ENCODE measurements at places on chromosomes 16 and 17.

DNA sequence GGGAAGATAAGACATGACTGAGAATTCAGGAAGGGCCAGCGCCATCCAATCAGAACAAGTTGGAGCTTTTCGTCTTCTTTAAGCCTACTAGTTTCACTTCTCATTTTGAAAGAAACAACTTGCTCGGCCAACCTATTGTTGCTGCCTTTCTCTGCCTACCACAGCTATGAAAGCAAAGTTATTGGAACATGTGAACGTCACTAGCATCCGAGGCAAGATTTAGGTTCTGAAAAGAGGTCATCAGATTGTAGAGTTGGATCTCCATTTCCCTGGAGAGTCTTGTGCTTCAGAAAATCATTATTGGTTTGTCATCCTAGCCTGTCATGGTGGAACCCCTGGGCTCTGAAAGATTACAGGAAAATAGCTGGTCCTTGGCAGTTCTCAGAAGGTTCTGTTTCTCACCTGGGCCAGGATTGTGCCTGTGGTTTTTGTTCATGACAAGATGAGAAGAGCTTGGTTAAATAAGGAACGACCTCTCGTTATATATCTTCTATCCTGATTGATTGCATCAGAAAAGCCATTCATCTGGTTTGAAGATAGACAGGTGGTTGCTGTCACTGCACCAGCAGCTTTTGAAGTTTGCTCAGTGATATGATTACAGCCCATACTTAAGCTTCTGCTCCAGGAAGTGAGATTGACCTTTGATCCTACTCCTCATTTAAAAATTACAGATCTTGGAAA lies 25.3 kb downstream of the CDH13 start:
- H3K27ac ChIP-seq, result no peak overlapping the region
- no peaks in the 10 kb centered on the region for H3K4me1 ChIP-seq
- H3K27me3 ChIP-seq, result no peaks in the 10 kb centered on the region
- no peak for DNase-seq

GRCh38 chr17:70053241-70054234 lies 21.5 kb upstream of the KCNJ16 start:
- DNase-seq, result no peak
- no peaks in the 10 kb centered on the region for H3K27me3 ChIP-seq
- H3K4me1 ChIP-seq, result no peaks in the 10 kb centered on the region
- no peaks in the 10 kb centered on the region for H3K36me3 ChIP-seq

GRCh38 chr16:12679660-12680272 lies 123.9 kb downstream of the CPPED1 start:
- no peaks in the 10 kb centered on the region for H3K4me1 ChIP-seq
- no peaks in the 10 kb centered on the region for H3K27me3 ChIP-seq
- no peaks in the 10 kb centered on the region for H3K36me3 ChIP-seq
- H3K4me3 ChIP-seq, result no peak overlapping the region
- no peak for DNase-seq

DNA sequence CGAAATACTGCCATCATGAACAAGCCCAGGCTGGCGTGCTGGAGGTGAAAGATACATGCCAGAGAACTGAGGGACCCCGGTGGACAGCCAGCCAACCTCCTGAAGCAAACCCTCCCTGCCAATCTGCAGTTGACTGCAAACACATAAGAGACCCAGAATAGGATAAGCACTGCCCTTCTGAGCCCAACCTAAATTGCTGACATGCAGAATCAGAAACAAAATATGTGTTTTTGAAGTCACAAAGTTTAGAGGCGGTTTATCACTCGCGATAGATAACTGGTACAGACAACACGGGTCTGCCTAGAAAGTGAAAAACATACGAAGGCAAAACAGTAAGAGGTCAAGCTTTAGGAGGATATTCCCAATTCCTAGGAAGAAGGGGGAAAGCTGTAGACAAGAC lies 14.6 kb downstream of the TOX3 start:
- H3K36me3 ChIP-seq, result no peaks in the 10 kb centered on the region
- no peaks in the 10 kb centered on the region for H3K4me1 ChIP-seq
- peak overlapping the region; percentile 15 for H3K27ac ChIP-seq

- no peak overlapping the region for H3K4me3 ChIP-seq
- H3K36me3 ChIP-seq, result no peaks in the 10 kb centered on the region
- no peaks in the 10 kb centered on the region for H3K4me1 ChIP-seq
- no peak for DNase-seq
- no peaks in the 10 kb centered on the region for H3K27me3 ChIP-seq
Observed at GRCh38 chr17:66073384-66073783, 118.5 kb downstream of the CEP112 start.

DNA sequence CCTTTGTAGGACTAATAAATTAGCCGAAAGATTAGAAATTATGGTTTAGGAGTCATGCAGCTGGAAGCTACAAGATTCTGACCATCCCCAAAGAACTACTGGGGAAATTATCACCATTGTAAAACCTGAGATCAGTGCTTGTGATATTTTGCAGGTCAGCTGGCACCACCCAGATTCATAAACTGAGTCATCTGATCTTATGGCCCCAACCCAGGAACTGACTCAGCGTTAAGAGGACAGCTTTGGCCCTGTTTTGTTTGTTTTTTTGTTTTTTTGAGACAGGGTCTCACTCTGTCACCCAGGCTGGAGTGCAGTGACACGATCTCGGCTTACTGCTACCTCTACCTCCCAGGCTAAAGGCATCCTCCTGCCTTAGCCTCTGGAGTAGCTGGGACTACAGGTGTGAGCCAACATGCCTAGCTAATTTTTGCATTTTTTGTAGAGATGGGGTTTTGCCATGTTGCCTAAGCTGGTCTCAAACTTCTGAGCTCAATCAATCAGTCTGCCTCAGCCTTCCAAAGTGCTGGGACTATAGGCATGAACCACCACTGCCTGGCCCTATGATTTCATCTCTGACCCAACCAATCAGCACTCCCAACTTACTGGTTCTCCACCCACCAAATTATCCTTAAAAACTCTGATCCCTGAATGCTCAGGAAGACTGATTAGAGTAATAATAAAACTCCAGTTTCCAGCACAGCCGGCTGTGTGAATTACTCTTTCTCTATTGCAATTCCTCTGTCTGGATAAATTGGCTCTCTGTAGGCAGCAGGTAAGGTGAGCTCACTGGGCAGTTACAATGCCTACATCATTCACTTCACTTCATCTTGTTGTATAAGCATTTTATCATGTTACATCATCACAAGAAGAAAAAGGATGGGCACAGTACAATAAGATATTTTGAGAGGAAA lies 79.4 kb upstream of the KSR1 start:
- H3K36me3 ChIP-seq, result no peaks in the 10 kb centered on the region
- no peaks in the 10 kb centered on the region for H3K4me1 ChIP-seq
- DNase-seq, result no peak
- H3K4me3 ChIP-seq, result no peak overlapping the region
- H3K27me3 ChIP-seq, result no peaks in the 10 kb centered on the region

DNA sequence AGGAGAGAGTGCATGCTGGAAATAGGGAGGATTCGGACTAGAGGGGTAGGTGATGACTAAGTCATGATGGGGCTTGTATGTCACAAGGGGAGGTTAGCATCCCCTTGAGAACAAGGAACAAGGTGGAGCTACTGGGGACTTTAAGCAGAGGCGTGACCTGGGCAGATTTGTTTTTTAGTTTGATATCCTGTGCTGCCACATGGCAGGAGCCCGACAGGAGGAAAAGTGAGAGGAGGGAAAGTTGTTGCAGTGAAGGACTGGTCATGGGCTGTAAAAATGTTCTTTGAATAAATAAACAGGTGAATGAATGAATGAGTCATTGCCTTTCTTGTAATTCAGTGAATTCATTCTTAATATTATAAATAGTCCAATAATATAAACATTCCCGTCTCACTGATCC lies 365.1 kb upstream of the CDH5 start:
- no peak for DNase-seq
- no peak overlapping the region for H3K4me3 ChIP-seq
- H3K36me3 ChIP-seq, result no peaks in the 10 kb centered on the region
- no peaks in the 10 kb centered on the region for H3K27me3 ChIP-seq

DNA sequence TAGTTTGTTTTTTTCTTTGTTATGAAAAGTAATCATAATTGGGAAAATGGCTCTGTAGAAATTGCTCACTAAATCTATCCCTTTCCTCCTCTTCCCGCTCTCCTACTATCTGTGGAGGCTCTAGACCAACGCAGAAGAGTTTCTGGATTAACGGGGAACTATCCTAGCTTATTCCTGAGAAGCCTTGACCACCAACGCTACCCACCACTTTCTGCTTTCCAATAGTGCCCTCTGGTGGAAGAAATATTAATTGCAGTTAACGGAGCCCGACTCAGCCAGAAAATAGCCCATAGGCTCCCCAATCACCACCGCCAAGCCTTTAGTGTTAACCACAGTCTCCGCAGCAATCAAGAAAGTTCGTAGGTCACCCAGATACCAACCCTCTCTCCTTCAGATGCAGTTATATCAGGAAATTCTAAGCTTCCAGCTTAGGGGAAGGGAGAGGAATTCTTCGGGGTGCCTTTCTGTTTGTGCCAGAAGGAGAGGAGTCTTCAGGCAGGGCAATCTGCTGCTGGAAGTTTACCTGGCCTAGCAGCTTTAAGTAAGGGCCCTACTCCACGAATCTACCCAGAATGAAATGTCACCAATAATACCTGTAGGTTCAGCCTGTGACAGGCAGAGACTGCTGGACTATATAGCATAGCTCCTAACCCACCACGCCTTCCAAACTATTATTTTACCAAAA lies 23.0 kb upstream of the NSRP1 start:
- H3K4me1 ChIP-seq, result no peaks in the 10 kb centered on the region
- peak; percentile 83 for DNase-seq
- H3K27me3 ChIP-seq, result no peaks in the 10 kb centered on the region
- H3K36me3 ChIP-seq, result no peaks in the 10 kb centered on the region
- H3K4me3 ChIP-seq, result no peak overlapping the region
- no peak overlapping the region for H3K27ac ChIP-seq

GRCh38 chr17:53950858-53951250 lies 128.1 kb downstream of the KIF2B start:
- DNase-seq, result no peak
- no peaks in the 10 kb centered on the region for H3K4me1 ChIP-seq
- no peak overlapping the region for H3K4me3 ChIP-seq
- H3K36me3 ChIP-seq, result no peaks in the 10 kb centered on the region
- H3K27ac ChIP-seq, result no peak overlapping the region

DNA sequence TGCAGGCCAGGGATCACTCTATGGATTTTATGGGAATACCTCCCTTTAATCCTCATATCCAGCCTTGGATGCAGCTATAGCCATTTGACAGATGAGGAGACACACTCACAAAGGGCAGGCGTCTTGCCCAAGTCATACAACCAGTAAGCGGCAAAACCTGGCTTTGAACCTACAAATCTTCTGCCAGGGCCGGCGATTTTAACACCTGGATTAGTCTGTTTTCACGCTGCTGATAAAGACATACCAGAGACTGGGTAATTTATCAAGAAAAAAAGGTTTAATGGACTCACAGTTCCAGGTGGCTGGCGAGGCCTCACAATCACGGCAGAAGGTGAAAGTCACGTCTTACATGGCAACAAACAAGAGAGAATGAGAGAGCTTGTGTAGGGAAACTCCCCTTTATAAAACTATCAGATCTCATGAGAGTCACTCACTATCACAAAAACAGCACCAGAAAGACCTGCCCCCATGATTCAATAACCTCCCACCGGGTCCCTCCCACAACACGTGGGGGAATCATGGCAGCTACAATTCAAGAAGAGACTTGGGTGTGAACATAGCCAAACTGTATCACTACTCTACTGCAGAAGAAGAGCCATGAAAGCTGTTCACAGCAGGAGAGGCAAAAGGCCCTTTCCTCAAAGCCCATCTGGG lies 67.5 kb downstream of the XYLT1 start:
- no peaks in the 10 kb centered on the region for H3K4me1 ChIP-seq
- H3K27ac ChIP-seq, result no peak overlapping the region
- DNase-seq, result no peak
- no peak overlapping the region for H3K4me3 ChIP-seq

DNA sequence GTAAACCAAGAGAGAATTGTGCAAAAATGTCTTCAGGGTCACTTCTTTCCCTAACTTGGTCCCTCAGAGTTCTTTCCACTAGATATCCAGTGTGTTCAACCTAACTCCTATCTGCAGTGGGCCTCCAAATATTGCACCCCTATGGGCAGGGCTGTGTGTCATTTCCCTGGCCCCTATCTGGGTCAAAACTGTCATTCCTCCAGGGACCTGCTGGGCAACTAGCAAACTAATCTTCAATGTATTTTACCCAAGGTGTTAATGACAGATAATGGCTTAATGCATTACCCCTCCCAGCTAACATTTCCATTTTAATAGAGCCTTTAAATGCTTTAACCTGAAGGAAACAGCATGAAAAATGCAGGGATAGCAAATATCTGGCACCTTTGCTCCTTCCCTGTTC lies 25.8 kb upstream of the SKAP1 start:
- H3K4me1 ChIP-seq, result peaks cover 2% of the 10 kb centered on the region
- no peaks in the 10 kb centered on the region for H3K36me3 ChIP-seq
- H3K27ac ChIP-seq, result no peak overlapping the region

DNA sequence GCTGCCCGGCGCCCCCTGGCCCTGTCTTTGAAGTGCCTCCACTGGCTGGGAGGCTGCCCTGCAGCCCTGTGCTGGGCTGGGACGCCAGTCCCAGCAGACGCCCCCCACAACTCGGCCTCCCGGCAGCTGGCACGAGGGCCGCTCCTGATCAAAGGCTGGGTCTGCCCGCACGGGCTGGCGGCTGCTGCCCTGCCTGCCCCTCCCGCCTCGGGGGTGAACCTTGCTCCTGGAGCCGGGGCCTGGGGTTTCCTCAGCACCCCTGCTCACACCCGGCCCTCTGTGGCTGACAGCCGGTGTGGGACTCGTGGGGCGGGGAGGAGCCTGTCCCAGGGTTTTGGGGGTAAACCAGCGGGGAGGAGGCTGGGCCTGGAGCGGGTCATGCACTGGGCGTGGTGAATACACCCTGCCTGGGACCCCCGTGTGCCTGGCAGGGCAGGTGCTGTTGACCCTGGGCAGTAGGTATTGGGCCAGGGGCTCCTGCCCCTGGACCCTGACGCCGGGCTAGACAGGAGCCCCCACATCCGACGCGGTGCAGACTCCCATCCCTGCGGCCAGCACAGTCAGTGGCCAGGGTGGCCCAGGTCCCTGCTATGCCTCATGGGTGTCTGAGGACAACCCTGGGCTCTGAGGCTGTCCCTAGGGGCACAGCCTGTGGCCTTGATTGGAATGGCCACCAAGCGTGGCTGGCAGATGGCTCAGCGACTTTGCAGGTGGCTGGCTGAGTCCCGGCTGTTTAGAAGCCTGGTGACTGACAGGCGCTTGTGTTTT lies 21.7 kb downstream of the CENPX start:
- no peak overlapping the region for H3K4me3 ChIP-seq
- DNase-seq, result peak; percentile 77
- H3K36me3 ChIP-seq, result no peaks in the 10 kb centered on the region
- no peak overlapping the region for H3K27ac ChIP-seq

DNA sequence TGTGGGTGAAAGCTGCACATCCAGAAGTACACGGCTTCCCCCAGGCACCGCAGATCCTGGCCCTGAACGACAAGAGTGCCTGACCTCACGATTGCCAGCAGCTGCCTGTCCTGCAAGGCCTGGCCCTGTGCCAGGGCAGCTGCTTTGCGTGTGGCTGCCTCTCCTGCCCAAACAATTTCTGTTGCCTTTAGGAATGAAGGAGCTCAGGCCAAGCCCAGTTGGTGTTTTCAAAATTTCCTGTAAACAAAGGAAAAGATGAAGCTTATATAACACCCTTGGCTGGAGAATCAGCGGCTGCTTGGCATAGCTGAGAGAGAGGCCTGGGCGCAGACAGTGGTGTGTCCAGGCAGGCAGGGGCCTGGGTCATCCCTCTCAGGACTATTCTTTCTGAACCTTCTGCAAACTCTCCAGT lies 11.7 kb upstream of the SLC47A2 start:
- peak; percentile 71 for DNase-seq
- no peaks in the 10 kb centered on the region for H3K36me3 ChIP-seq
- H3K27me3 ChIP-seq, result no peaks in the 10 kb centered on the region
- H3K4me3 ChIP-seq, result no peak overlapping the region
- peaks cover 22% of the 10 kb centered on the region for H3K4me1 ChIP-seq

Data from kidney (tissue), 22 donors.